ENCODE measurements at places on chromosomes 1 and 21.

- peaks cover 5% of the 10 kb centered on the region for H3K27me3 ChIP-seq
- H3K4me3 ChIP-seq: no peak overlapping the region
- no peak for DNase-seq
- no peaks in the 10 kb centered on the region for H3K36me3 ChIP-seq
Observed at GRCh38 chr1:230022666-230023380, 44.2 kb upstream of the GALNT2 start.

- DNase-seq: peak; percentile 47
- peak overlapping the region; percentile 96 for H3K4me3 ChIP-seq
- peak overlapping the region; percentile 93 for H3K27ac ChIP-seq
- peaks cover 15% of the 10 kb centered on the region for H3K36me3 ChIP-seq
- H3K27me3 ChIP-seq: no peaks in the 10 kb centered on the region
Observed at GRCh38 chr1:155981266-155982088, 3.1 kb upstream of the ARHGEF2 start.

DNA sequence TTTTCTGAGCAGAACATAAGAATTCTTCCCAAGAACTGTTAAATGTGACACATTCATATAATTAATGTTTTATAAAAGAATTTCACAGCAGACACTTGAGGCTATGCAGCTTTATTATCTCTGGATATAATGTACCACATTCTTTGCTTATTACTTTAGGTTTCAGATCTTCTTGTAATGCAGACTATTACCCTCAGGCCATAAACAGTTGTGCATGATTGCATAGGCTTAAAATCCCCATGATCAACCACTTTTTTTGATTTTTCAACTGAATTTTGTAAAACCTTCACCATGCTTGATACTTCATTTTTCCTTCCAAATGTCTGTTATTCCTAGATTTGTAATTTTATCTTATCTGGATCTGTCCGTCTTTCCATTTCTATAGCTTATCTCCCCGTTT, 1355.7 kb downstream of the BRINP3 start:
- no peak overlapping the region for H3K27ac ChIP-seq
- H3K4me3 ChIP-seq: no peak overlapping the region
- no peaks in the 10 kb centered on the region for H3K36me3 ChIP-seq
- no peak for DNase-seq
- H3K27me3 ChIP-seq: no peaks in the 10 kb centered on the region

DNA sequence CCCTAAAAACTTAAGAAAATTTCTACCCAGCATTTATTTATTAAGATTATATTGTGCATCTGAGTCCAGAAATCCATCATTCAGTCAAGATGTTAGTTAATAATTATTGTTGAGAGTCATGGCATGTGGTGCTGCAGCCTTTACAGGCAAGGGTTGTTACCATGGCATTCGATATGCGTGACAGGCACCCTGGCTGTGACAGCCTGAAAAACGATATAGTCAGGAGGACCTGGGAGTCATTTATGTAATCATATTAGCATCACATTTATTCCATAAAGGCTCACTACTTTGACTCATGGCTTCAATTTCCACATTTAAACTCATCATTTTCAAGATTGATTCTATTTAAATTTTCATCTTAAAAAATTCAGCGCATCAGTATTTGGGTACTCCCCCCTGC, 68.0 kb downstream of the CACHD1 start:
- no peak overlapping the region for H3K4me3 ChIP-seq
- H3K27ac ChIP-seq: no peak overlapping the region
- peaks cover 4% of the 10 kb centered on the region for H3K36me3 ChIP-seq
- peaks cover 40% of the 10 kb centered on the region for H3K4me1 ChIP-seq
- no peak for DNase-seq
- no peaks in the 10 kb centered on the region for H3K27me3 ChIP-seq

DNA sequence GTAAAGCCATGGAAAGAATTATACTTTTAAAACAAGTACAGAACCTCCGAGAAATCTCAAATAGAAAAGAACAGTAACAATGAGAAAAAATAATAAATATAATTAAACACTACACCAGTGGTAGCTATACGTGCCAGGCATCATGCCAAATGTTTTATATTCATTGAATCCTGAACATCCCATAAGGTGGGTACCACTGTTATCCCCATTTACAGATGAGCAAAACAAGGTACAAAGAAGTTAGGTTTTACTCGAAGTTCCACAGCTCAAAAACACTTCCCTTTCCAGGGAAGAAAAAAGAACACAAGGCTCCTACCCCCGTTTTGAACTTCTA, 33.4 kb downstream of the JAK1 start:
- no peak overlapping the region for H3K4me3 ChIP-seq
- peaks cover 44% of the 10 kb centered on the region for H3K4me1 ChIP-seq
- DNase-seq: no peak
- H3K27me3 ChIP-seq: no peaks in the 10 kb centered on the region
- no peak overlapping the region for H3K27ac ChIP-seq

GRCh38 chr1:33031506-33031905, 5.2 kb downstream of the AK2 start:
- peaks cover 59% of the 10 kb centered on the region for H3K36me3 ChIP-seq
- peaks cover 67% of the 10 kb centered on the region for H3K4me1 ChIP-seq
- no peak overlapping the region for H3K27ac ChIP-seq
- no peak for DNase-seq

DNA sequence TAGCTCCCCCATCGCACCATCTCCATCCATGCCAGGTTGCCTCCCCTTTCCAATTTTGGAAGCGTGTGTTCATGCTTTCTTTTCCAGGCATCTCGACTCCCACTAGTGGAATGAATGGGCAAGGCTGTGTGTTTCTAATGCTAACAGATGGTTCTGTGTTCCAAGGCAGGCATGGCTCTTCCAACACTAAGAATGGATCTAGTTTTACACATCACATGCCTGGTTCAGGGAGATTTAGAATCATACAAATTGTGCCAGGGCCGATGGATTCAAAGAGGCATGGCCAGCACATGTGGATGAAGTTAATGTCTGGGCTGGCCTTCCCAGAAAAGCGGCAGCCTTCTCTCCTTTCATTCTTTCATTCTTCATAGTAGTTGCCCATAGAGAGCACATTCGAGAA, 438.7 kb downstream of the PRDM2 start:
- no peaks in the 10 kb centered on the region for H3K4me1 ChIP-seq
- no peaks in the 10 kb centered on the region for H3K36me3 ChIP-seq
- DNase-seq: no peak
- no peak overlapping the region for H3K4me3 ChIP-seq
- H3K27me3 ChIP-seq: no peaks in the 10 kb centered on the region

- H3K27ac ChIP-seq: no peak overlapping the region
- H3K4me1 ChIP-seq: peaks cover 14% of the 10 kb centered on the region
- H3K27me3 ChIP-seq: no peaks in the 10 kb centered on the region
Observed at GRCh38 chr1:55164906-55165305, 50.3 kb downstream of the USP24 start.

DNA sequence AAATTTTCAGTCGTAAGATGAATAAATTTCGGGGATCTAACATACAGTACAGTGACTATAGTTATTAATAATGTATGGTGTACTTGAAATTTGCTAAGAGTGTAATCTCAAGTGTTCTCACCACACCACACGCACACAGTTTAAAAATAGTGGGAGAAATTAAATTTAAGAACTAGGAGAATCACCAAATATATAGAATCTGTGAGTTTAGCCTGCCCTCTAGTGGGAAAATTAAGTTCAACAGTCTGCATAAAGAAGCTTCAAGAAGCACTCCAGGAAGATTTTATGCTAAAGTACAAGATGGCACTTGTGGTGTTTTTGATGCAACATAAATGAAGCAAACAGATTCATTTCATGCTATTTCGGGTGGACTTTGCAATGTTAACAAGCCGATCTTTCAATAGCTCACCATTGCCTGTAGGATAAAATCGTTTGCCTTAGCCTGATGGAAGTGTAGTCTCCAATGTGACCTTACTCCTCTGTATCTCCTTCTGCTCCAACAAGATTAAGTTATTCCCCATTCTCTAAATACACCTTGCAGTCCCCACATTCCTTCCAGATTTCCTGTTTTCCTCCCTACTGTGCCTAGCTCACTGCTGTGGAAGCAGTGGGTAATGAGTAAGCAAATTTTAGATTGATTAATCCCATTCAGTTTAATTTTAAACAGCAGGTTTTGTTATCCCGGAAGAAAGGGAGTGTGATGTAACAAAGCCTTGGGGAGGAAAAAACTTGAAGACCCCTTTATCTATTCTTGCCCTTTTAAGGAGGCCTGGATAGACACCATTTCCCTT, 8.7 kb upstream of the PIK3C2B start:
- H3K27me3 ChIP-seq: no peaks in the 10 kb centered on the region
- no peak overlapping the region for H3K27ac ChIP-seq
- peak; percentile 64 for DNase-seq
- peaks cover 8% of the 10 kb centered on the region for H3K36me3 ChIP-seq
- no peak overlapping the region for H3K4me3 ChIP-seq
- H3K4me1 ChIP-seq: peaks cover 41% of the 10 kb centered on the region

DNA sequence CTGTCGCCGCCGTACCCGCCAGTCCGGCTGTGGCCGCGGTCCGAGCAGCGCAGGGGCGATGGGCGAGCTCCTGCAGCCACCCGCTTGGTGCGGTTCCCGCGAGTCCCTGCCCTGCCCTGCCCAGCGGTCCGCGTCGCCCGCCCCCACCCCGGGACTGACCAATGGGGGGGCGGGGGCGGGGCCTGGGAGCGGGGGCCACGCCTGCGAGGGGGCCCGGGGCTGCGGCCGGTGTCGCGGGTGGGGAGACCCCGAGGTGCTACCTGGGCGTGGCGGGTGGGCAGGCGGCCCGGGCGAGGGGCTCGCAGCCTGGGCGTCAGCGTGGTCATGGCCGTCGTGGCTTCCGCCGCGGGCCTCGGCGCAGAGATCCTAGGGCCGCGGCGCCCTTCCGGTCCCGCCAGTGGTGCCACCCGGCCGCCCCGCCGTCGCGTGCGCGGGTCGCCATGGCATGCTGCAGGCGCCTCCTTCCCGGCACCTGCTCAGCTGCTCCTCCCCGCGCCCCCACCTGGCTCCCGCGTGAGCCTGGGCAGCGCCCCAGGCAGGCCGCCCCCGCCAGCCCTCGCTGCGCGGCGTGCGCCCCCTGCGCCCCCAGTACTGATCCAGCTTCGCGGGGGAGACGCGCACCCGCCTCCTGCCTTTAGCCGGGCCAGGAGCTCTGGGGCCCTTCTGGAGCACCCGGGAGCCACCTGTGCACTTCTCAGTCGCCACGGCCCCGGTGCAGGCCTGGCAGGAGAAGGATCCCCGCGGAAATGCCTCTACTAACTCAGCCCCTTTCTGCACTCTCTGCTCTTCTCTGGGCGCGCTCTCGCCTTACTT, at the start of gene BMP8B:
TSS of gene BMP8B (minus strand) at position 108 of the 813 bp plus-strand sequence. CDS start 380 bp downstream, outside the sequence.
- no peaks in the 10 kb centered on the region for H3K36me3 ChIP-seq
- peak; percentile 50 for DNase-seq
- H3K27ac ChIP-seq: no peak within 1 kb of the TSS
- peaks cover 14% of the 10 kb centered on the region for H3K4me1 ChIP-seq

DNA sequence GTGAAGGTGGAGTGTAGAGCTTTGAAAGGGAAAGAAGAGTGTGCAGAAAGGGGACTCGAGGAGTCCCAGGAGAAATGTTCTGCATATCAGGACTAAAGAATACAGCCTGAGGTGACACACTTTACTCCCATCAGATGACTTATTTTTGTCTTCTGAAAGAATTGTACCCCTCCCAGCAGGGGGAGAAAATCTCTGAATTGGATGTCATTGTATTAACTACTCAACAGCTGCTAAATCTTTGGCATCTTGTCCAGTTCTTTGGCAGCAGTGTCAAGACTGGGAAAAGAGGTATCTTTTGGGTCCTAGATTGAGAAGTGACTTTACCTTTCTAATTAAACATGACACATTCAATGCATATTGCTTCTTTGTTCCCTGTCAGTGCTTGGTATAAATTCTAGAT, 18.9 kb downstream of the UBE4B start:
- H3K27ac ChIP-seq: no peak overlapping the region
- no peaks in the 10 kb centered on the region for H3K4me1 ChIP-seq
- peaks cover 17% of the 10 kb centered on the region for H3K36me3 ChIP-seq
- no peak for DNase-seq
- H3K4me3 ChIP-seq: no peak overlapping the region

DNA sequence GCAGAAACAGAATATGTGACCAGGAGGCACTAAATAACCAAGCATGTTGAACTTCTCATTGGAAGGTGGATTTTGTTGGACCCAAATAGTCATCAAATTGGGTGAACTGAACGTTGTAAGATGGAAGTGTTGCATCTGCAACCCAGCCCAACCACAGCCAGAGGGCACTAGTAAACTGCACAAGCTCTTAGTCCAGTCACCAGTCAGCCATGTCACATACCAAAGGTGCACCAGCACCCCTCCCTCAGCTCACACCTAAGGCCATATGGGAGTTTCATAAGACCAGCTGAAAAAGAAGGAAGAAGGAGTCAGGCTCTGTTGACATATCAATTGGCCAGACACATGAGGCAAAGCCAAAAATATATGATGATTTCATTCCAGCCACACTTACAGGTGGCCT, 481.7 kb upstream of the NR5A2 start:
- H3K36me3 ChIP-seq: no peaks in the 10 kb centered on the region
- H3K4me1 ChIP-seq: no peaks in the 10 kb centered on the region
- H3K27ac ChIP-seq: no peak overlapping the region
- DNase-seq: no peak

GRCh38 chr1:40945491-40945973, 34.0 kb upstream of the CTPS1 start:
- peaks cover 9% of the 10 kb centered on the region for H3K4me1 ChIP-seq
- H3K27ac ChIP-seq: no peak overlapping the region
- H3K36me3 ChIP-seq: no peaks in the 10 kb centered on the region
- H3K27me3 ChIP-seq: peaks cover 17% of the 10 kb centered on the region
- H3K4me3 ChIP-seq: no peak overlapping the region

DNA sequence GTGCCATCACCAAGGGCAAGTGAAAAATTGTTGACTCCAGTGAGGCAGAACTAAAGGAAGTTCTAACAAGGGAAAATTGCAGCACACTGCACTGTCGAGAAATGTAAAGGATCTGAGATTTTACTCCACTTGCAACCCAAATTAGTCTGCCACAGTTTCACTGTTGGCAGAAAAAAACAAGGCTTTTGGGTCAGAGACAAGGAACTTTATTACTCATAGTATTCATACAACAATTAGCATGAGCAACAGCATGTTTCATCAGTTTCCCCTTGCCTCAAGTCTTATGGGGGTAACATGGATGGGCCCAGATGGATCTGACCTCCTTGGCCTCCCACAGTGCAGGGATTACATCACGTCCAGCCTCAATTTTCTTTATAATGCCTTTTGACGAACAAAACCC, 125.3 kb downstream of the LTN1 start:
- H3K27me3 ChIP-seq: no peaks in the 10 kb centered on the region
- no peak overlapping the region for H3K4me3 ChIP-seq
- no peak overlapping the region for H3K27ac ChIP-seq
- H3K4me1 ChIP-seq: no peaks in the 10 kb centered on the region
- no peaks in the 10 kb centered on the region for H3K36me3 ChIP-seq

DNA sequence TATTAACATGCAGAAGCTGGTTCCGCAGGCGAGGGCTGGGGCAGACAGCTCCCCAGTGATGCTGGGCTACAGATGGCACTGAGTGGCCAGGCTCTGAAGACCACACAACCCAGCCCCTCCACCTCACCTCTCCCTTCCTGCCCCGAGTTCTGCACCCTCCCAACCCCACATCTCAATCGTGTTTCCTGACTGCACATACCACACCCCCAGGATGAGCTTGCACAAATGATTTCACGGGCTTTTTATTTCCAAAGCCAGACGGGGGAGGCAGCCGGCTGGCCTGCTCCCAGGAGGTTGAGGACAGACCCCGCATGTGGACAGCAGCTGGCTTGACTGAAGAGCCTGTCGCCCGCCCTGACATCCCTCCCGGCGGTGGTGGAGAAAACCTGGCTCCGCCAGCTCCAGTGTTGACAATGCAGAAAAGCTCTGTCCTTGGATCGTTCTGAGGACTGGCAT, 21.4 kb upstream of the ALDH4A1 start:
- DNase-seq: peak; percentile 56
- peak overlapping the region; percentile 45 for H3K27ac ChIP-seq
- peaks cover 2% of the 10 kb centered on the region for H3K36me3 ChIP-seq
- no peaks in the 10 kb centered on the region for H3K27me3 ChIP-seq

- H3K4me3 ChIP-seq: no peak overlapping the region
- H3K27me3 ChIP-seq: peaks cover under 1% of the 10 kb centered on the region
- no peaks in the 10 kb centered on the region for H3K4me1 ChIP-seq
- DNase-seq: no peak
- no peak overlapping the region for H3K27ac ChIP-seq
Observed at GRCh38 chr1:7221826-7222694, 436.8 kb downstream of the CAMTA1 start.
